ENCODE measurements at places on chromosomes 12 and 14.

GRCh38 chr12:95440401-95440800 is 33.6 kb upstream of the METAP2 start:
- DNase-seq, result no peak

DNA sequence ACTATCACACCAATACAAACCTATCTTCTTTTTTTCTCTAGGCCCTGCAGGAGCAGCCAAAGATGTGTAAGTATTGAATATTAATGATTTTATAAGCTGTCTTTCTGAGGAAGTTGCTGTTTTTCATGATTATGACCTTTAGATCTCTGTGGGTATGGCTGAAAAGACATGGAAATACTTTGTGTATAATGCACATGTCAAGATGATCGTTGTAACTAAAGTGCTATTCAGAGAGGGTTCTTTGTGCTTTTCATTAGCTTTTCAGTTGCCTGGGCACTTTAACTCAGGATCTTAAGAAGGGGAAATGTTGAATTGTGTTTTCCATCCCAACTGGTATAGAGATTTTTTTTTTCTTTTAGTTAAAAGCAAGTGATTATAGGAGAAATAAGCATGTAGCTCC is 18.1 kb downstream of the C12orf75 start:
- DNase-seq, result no peak

GRCh38 chr12:11785712-11786111 is 136.2 kb downstream of the ETV6 start:
- DNase-seq, result no peak

DNA sequence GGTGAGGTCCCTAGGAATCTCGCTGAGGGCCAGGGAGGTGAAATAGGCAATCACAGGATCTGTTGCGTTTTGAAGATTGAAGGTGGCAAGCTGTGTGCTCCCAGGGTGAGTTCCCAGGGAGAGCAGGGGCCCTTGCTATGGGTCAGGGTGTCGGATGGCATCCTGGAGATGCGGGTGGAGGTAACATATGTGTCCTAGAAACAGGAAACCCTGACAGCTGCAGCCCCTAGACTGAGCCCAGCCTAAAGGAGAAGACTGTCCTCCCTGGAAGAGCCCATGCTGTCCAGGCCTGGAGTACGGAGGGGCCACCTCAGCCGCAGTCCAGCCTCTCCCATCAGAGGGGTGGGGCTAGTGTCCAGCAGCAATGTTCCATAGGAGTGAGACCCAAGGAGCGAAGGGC is 194.2 kb downstream of the NTF3 start:
- no peak for DNase-seq

DNA sequence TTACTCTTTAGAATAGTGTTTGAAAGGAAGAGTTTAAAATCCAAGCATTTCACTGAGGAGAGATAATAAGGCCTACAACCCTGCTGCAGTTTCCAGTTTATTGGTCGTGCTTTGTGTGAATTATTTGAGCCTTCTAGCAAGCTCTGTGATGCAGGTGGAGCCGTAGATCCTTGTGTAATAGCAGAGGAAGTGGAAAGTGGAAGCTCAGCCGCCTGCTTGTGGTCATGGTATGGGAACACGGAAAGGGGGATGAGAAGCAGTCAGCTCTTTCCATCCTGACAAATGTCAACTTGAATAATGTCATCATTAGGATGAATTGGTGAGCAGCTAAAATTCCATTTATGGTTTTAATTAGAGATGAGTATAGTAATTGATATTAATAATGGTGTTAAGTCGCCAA is 29.1 kb downstream of the SYNE2 start:
- DNase-seq, result no peak

DNA sequence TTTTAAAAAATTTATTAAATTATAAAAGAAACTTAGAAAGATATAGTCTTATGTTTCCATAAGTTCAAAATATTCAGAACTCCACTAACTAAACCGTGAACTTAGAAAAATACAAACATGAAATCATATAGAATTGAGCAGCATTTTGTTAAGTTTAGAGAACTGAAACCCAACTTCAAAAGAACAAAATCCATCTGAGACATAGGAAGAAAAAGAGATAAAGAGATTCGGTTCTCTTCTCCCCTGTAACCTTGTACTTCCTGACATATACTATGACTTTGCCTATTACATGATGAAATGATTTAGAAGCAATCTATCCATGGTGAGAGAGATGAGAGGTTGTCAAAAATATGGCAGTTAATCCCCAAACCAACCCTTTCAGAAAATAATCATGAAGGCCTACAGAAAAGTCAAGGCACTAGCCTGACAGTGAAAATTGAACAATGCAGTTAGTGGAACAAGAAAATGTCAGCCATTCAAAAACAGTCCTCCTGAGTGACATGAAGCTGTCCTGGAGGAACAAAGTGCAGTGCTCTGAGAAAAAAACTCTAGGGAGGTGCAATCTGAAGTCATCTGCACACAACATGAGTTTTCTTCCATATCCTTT is 44.0 kb downstream of the C12orf50 start:
- DNase-seq, result no peak

DNA sequence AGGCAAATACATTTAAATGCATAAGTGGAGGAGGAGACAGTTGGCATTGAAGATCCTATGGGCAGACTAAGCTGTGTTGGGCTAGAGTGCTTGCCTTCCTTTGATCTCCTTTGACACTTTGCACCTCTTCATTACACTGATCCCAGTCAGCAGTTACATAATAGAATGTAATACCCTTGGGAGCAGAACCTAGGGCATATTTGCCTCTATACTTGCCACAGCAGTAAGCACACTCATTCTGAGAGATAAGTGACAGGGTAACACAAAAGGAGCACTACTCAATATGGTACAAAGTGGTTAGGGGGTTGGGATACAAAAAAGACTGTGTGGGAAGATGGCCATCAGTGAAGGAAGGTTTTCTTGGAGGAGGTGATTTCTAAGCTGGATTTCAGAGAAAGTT is 9.0 kb downstream of the MARS1 start:
- DNase-seq, result no peak

DNA sequence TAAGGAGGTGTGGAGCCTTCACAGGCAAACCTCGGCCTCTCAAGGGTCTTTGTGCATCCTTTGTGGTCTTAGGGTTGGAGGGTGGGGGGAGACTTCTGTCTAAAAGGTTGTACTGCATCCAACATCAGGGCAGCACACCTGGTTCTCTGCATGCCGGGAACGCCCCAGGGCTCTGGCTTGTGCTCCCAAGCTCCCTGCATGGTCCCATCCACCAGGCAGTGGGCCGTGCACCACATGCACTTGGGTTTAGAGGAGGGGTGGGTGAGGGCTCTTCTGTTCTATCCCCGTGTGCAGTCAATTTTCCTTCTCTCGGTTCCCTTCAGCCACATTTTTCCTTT is 86.1 kb downstream of the CPSF2 start:
- DNase-seq, result no peak

- DNase-seq, result no peak
Measured at GRCh38 chr14:98233656-98234055, 1038.3 kb downstream of the BCL11B start.

- DNase-seq, result no peak
Measured at GRCh38 chr12:44405297-44405696, 470.8 kb downstream of the NELL2 start.

- DNase-seq, result no peak
Measured at GRCh38 chr14:77113644-77114043, 15.6 kb downstream of the CIPC start.

DNA sequence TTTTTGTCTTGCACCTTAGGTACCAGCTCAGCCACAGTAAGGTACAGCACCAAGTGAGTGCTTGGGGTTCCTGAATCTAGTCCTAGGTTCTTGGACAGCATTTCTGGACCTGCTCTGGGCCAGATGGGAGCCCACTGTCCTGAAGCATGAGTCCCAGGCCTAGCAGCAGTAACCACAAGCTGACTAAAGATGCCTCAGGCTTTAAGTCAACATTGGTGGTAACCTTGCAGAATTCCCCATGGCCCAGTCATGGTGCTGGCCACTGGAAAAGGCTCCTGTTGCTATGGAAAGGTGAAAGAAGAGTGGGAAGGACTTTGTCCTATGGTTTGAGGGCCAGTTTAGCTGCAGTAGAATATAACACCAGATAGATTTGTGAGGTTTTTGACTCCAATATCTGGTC is 86.9 kb upstream of the CLEC14A start:
- DNase-seq, result no peak

GRCh38 chr14:80942191-80942600 is 658 bp upstream of the CEP128 start:
- no peak for DNase-seq

DNA sequence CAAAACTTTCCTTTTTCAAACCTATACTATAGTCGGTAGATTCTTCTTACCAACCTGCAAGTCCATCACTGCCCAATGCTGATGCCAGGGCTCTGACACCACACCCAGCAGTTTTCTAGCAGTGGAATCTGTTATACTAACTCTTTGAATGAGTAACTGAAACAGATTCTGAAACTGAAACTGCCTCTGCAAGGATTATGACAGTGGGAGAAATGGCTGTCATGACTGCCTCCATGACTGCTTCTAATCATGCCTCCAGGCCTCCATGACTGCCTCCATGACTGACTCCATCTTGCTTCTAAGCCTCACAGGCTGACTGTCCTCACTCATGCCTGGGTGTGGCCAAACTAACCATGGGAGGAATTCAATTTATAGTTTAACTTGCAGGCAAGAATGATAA is 29.4 kb upstream of the OXA1L start:
- no peak for DNase-seq

DNA sequence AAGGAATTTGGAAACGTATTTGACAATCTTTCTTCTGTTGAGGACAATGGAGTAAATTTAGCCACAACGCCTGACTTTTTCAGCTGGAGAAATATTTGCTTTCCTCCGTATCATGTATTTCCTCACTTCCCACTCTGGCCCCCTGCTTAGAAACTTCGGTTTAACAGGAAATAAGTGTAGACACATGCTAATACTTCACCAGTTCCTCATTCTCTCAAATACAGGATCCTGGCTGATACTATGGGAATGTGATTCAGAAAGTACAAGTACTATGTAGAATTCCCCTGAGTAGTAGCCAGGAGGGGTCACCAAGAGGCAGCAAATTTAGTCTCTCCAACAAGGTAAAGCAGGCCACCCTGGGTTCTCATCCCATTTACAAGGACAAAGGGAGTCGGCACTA is 58.0 kb downstream of the FAR2 start:
- no peak for DNase-seq

DNA sequence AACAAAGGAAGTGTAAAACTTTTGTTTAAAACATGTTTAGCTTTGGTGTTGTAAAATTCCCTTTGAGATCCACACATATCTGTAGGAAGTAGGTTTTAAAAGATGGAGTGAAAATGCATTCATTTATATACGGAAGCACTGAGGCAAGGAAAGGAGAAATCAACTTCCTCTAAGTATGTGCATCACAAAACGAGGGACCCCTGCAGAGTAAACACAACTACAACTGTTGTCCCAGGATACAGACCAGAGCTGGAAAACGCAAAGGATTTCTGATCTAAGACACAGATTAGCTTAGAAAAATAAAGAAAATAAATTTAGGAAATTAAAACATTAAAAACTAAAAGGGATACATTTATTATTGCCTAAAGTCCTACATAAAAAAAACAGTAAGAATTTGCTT is 297.6 kb downstream of the MED13L start:
- DNase-seq, result no peak

DNA sequence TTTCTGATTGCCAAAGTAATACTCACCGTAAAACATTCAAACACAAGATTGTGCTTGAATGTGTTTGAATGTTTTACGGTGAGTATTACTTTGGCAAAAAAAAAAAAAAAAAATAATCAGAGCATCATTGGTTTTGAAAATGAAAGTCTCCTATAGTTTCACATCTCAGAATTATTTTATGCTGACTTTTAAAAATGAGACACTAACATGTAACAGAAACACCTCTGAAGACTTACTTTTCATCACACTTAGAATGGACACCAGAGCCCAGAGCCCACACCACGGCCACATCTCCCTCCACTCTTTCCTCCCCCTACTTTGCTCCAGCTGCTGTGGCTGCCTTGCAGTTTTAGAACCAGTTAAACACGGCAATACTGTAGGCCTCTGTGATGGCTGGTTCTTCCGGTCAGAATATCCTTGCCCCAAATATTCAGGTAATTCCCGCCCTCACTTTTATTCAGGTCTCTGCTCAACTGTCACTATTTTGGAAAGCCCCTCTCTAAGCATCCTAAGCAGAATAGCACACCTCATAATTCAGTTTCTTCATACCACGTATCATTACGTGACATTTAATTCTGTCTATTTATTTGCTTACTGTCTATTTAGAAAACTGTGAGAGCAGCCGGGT is 138.9 kb upstream of the MAX start:
- no peak for DNase-seq

DNA sequence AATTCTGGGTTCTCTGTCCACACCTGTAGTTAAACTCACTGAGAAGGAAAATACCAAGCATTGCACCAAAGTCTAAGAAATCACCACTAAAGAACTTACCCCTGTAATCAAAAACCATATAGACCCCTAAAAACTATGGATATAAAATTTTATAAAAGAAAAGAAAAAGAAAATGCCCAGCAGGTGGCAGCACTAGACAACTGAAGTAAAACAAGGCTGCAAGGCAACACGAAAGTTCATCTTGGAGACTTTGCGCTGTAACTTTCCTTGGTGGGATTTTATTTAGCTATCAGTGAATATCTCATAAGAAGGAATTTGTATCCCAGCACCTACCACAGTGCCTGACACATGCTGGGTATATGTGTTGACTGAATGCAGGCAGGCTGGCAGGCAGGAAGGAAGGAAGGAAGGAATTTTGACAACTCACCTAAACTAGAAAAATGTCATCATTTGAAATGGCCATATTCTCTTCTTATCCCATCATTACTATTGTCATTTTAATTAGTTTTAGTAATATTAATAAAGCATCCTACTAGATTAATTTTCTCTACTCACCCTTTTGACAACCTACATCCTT is 68.2 kb upstream of the ETV6 start:
- peak; percentile 34 for DNase-seq

- DNase-seq, result no peak
Measured at GRCh38 chr14:101097109-101097793, 193.7 kb upstream of the RTL1 start.

GRCh38 chr12:79732638-79733037 is 41.9 kb upstream of the PAWR start:
- DNase-seq, result no peak

DNA sequence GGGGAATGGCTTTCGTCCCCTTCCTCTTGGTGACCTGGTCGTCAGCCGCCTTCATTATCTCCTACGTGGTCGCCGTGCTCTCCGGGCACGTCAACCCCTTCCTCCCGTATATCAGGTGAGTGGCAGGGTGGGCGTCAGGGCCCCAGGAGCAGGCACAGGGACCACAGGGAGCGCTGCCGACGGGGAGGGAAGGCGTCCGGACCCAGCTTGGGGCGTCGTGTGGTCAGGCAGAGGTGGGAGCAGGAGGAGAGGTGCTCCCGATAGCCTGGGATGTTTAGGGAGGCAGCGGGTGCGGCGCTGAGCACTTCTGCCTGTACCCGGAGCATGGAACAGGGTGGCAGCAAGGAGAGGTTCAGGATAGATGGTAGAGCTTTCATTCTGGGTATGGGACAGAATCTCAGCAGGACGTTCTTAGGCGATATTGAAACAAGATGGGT is 444 bp downstream of the DRAM1 start:
- DNase-seq, result no peak

Data from T-helper 22 cell (primary cell).